ENCODE measurements at places on chromosomes 16 and 17.

DNA sequence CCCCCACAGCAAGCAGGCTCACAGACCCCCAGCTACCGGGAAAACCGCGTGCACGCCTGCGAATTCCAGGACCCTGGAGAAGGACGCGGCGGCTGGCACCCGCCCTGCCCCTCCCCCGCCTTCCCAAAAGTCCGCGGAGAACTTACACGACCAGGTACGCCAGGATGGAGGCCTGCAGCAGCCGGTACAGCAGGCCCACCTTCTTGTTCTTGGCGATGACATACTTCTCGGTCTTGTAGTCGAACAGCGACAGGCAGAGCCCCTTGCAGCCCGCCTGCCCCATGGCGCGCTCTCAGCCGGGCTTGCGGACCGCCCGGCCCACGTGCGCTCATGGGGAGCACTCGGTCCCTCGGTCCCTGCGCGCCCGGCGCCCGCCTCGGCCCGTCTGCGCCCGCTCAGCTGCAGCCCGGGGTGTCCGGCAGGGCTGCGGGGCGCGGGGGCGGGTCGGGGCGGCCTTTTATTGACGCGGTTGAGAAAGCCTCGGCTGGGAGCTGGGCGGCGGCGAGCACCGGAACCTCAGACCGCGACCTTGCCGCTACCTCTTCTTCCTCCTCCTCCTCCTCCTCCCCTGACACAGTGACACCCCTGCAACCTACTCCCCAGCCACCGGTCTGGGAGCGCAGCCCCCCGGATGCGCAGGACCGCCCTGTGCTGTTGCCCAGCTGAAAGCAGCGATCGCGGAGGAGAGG, at the start of gene P2RX5:
Gene P2RX5, minus strand, starts transcription at position 433 of the 689 bp plus-strand sequence. Its CDS starts 150 bp downstream, at position 283.
- no peak for DNase-seq

GRCh38 chr17:384622-385177, 32.1 kb upstream of the RPH3AL start:
- no peak for DNase-seq

GRCh38 chr16:57562669-57563486, 20.4 kb downstream of the ADGRG5 start:
- DNase-seq, result no peak

DNA sequence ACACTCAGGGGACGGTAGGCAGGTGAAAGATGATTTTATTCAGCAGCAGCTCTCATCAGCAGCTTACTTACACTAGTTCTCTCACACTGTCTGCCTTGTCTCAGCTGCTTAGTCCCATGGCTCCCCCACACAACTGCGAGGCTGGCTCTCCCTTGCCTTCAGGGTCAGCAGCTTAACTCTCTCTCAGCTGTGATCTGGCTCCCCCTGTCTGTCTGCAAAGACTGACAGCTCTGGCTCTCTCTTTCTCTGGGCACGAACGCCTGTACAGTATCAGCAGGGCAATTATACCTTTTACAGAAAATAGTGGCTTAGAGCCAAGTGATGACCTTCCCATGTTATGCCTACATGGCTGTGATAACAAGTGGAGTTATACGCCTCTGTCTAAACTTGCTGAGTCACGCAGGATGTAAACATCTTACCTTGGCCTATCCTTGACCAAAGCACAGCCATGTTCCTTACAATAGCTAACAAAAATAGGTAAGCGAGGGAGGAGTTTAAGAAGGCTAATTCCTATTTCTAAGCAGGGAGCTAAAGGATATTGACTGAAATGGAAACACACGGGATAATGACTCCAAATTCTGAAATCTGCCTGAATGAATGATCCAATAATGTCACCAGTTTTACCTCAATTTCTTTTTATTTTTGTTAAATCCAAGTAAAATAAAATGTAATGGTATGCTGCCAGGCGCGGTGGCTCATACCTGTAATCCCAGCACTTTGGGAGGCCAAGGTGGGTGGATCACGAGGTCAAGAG, 1.1 kb upstream of the NDUFAB1 start:
- peak; percentile 51 for DNase-seq

GRCh38 chr17:34227707-34228106, 27.4 kb upstream of the CCL2 start:
- DNase-seq, result no peak
